ENCODE measurements at places on chromosomes 6 and 20.
A peak's percentile ranks its signal among the peaks of the same experiment; 100 is the strongest.

DNA sequence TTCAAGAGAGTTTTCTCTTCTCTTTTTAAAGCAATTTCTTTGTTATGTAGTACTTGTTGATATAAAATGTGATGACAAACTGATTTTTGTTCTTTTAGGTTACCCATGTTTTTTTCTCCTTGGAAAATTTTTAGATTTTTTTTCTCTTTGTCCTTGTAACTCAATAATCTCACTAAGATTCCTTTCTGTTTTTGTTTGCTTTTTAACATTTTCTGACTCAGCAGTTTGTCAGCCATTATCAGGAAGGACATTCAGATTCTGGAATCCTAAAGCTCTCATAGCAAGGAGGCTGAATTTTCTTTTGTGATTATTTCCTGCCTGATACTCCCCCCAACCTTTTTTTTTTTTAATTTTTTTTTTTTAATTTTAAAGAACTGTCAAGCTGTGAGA is 75.2 kb upstream of the CITED2 start:
- DNase-seq = no peak

- DNase-seq = no peak
Observed at GRCh38 chr6:89314692-89315091, 407 bp downstream of the GABRR2 start.

GRCh38 chr6:90982051-90982450 is 395.2 kb upstream of the MAP3K7 start:
- DNase-seq = no peak

DNA sequence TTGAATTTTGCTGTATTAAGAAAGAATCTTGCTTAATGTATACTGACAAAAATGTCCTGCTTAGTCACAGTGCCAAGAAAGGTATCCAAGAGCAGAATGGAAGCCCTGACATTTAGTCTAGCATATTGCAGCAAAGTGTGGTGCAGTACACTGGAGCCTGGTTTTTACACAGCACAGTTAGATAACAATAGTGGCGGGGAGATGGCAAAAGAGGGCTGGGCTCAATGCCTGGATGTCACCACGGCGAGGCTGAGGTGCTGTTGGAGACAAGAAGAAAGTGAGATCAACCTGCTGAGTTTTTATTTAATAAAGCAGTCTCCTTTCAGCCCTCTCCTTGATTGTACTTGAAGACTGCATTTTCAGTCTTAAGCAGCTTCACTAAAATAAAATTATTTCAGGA is 426.0 kb downstream of the LMBRD1 start:
- DNase-seq = no peak

DNA sequence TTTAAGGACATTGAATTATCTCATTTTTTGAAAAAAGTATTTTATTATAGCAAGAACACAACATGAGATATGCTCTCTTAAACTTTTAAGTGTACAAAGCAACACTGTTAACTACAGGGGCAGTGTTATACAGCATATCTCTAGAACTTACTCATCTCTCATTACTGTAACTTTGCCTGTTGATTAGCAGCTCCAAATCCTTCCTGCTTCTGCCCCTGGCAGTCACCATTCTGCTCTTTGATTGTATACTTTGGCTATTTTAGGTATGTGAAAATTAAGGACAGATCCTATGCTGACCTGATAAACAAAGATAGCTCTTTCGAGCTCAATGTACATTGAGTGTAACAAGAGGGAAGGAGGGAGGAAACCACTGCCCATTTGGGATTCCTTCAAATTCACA is 1349.8 kb upstream of the GJE1 start:
- DNase-seq = no peak

GRCh38 chr20:51560550-51561307 is 18.2 kb upstream of the NFATC2 start:
- no peak for DNase-seq

GRCh38 chr6:46788791-46789190 is 4.4 kb upstream of the MEP1A start:
- DNase-seq = no peak

DNA sequence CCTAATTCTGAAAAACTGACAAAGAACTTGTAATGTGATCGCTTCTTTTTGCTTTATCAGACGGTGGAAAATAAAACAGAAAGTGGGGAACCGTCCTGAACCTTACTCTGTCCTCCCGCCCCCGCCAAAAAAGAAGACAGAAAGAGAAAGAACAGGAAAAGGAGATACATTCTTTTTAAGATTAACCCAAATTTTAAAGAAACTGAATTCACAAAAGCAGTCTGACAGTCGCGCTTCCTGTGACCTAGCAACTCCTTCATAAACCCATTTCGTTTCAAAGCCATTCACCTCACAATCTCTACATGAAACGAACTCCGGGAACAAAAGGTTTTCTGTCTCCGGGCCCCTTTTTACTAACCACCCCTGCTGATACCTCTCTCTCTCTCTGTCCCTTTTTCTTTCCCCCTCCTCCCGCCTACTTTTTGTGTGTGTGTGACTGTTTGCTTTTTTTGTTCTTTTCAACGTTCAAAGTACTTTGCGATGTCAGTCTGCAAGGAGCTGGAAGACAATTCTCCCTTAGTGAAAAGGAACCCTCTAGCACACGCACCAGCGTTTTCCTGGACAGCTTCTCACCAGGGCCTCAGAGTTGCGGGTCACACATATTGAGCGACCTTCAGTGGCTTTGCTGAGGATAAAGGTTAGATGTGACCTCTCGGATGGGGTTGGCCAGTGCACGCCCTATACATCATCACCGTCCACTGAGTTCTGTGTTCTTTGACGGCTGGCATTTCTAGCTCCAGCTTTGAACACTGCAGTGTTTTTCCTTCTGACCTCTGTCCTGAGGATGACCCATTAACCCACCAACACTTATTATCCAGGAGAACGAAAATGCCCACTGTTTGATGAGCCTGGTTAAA is 530 bp upstream of the NEDD9 start:
- peak; percentile 64 for DNase-seq

DNA sequence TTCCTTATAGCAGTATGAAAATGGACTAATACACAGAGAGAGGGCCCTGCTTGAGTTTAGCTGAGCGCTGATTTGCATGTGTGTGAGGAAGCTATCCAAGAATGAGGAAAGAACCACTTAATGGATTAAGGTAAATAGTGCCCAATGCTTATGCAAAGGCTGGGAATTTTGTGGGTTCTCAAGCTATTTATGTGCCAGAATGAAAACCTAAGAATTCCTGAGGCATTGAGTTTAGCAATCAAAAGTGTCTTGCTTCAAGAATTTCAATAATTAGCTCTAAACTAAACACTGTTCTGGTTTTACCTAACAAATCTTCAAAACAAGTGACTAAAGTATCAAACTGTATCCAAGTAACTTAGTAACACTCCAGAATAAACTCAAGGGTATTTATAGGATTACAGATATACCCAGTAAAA is 7.0 kb upstream of the OR14J1 start:
- DNase-seq = no peak

DNA sequence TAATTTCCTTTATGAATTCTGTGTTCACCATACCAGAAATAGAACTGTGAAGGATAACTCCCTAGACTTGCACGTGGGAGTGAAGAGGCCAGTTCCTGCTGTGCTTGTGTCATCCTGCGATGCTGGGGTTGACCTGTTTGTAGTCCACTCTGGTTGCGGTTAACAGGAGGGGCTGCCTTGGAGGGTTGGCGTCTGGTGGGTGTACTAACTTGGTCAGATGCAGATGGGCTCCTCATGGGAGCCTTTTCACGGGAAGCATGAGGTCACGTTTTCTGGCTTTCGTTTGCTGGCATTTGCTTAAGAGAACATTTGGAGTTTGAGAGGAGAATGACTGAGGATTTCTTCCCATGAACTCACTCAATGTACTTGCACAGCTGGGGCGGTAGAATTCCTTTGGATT is 41.2 kb downstream of the IGF2R start:
- no peak for DNase-seq

- no peak for DNase-seq
Observed at GRCh38 chr6:54286141-54286540, 22.1 kb upstream of the TINAG start.

DNA sequence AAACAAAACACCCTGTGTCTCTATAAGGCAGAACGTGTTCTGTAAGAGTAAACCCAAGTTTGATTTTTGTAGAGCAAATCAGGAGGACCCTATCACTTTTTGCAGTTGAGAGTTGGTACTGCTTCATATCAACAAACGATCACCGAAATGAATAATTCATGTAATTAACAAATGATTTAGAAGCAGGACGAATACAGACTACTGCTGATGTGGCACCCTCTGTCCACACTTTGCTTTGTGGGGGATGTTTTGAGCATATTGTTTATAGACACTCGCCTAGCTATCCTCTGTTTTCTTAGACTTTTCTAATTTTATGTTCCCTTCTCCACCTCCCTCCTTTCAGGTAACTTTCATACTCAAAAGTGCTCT is 1.5 kb downstream of the CD2AP start:
- no peak for DNase-seq

GRCh38 chr6:130288065-130288464 is 65.3 kb upstream of the SAMD3 start:
- no peak for DNase-seq

GRCh38 chr20:51376111-51376510 is 166.4 kb downstream of the NFATC2 start:
- no peak for DNase-seq

Measured in NCI-H526 treated with DMSO at 0.1 percent for 48 hours (cell line).